ENCODE measurements at places on chromosomes 2 and 18.

- no peak for ATAC-seq
These were observed 73.5 kb downstream of the CCBE1 start for GRCh38 chr18:59623456-59624368.

DNA sequence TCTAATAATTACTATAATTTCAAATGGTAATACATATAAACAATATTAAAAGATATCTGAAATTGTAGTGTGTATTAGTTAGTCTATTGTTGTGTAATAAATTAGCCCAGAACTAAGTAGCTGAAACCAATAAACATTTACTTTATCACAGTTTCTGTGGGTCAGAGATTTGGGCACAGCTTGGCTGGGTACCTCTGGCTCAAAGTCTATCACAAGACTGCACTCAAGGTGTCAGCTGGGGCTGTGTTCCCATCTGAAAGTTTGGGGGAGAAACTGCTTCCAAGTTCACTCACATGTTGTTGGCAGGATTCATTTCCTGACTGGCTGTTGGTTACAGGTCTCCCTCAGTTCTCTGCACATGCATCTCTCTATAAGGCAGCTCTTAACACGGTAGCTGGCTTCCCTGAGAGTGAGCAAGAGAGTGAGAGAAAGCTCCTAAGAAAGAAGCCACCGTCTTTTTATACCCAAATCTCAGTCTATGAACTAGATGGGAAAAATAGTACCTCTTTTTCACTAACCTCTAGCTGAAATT lies 25.6 kb upstream of the WIPF1 start:
- no peak for ATAC-seq

GRCh38 chr18:51120809-51121596 lies 76.5 kb downstream of the MEX3C start:
- ATAC-seq, result no peak

DNA sequence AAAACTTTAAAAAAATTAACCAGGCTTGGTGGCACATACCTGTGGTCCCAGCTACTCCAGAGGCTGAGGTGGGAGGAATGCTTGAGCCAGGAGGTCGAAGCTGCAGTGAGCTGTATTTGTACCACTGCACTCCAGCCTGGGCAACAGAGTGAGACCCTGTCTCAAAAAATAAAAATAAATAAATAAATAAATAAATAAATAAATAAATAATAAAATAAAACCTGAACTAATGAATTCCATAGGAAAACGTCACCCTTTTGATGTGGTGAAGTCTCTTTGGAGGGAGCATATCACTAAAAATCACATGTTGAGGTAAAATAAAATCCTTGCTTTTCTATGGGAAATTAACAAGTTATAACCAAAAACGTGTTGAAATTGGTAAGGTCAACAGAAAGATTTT lies 29.6 kb upstream of the ITGAV start:
- ATAC-seq, result no peak

DNA sequence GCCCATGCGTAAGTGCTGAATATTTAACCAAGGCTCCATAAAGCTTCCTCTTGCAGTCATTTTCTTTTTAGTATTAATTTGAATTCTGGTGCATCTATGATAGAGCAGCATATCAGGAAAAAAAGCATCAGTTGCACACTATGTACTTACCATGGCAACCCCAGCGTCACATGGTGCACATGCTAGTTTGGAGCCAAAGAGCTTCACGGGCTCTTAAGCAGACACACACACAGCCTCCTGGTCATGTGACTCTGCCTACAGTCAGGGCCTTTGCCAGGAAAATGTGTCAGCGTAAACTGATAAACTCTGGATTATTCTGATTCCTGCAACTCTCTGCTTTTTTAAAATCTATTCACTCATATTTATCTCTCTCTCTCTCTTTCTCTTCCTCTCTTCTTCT lies 30.2 kb downstream of the NYAP2 start:
- no peak for ATAC-seq

DNA sequence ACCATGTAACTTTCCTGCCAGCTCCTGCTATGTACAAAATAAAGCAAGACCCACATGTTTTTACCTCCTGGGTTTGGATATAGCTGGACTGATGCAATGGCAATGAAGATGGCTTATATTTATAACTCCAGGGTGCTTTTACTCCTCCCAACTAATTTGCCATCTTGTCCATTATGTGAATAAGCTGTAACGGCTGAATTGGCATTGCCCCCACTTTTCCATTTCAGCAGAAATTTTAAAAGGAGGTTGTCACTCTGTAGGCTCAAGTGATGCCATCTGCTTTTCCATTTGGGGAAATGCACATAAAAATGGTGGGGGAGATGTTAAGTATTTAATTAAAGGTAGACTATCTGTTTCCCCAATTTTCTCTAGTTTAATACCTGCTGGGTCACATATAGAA lies 345.5 kb downstream of the ERBB4 start:
- no peak for ATAC-seq

DNA sequence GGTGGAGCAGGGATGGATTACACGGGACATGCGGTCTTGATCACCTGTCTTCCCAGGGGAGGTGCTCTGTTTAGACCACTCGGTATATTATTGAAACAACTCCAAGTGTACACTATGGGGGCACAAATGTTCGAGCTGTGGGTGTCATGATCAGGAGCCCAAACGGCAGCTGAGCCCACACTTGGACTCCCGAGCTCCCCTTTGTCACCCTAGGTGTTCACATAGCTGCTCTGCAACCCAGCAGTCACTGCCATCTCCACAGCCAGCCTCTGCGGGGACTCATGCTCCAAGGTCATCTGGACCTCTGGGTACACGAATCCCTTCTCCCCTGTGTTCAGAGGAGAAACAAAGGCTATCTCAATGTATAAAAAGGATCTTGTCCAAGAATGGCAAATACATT lies 46.0 kb downstream of the CAPN13 start:
- ATAC-seq, result no peak

DNA sequence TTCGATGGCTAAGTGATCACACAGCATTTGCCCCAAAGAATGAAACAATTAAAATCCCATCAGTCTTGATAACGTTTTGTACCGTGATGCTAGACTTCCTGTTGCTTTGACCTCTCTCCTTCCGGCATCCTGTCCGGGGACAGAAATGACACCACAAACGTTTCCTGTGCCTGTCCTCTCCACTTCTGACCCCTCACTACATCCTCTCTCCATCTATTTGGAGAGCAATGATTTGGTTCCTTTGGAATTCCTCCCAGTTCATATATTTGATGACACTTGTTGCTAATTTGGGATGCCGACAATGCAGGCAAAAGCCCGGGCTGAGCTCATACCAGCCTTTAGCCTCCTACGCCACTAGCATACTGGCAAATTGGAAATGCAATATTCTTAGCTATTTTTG lies 151.2 kb upstream of the CCDC68 start:
- ATAC-seq, result no peak

GRCh38 chr2:71798266-71799012 lies 345.1 kb downstream of the DYSF start:
- ATAC-seq, result no peak

DNA sequence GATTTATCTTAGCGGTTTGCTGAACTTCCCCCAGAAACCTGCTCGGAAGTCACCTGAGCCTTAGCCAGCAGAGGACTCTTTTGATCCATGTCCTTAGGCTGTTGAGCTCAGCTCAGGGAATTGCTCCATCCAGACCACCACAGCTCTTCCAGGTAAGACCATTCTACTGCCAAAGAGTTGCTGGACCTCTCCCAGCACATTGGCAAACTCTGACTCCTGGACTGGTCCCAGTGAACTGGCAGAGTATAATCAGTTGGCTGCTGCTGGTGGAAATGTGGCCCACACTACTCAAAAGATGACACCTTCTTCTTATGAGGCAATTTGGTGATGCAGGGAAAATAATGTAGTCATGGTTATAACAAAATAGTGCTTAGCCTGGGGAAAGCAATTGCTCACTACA lies 308.8 kb upstream of the FIGN start:
- no peak for ATAC-seq

GRCh38 chr2:41937464-41937906 lies 110.3 kb upstream of the PKDCC start:
- ATAC-seq, result no peak

- no peak for ATAC-seq
These were observed 72.8 kb upstream of the MC4R start for GRCh38 chr18:60445341-60445740.
